ENCODE measurements at places on chromosomes 13 and 19.

GRCh38 chr13:66837246-66837645 is 392.9 kb downstream of the PCDH9 start:
- DNase-seq = no peak

GRCh38 chr19:38701455-38702063 is 42.7 kb downstream of the CAPN12 start:
- no peak for DNase-seq

DNA sequence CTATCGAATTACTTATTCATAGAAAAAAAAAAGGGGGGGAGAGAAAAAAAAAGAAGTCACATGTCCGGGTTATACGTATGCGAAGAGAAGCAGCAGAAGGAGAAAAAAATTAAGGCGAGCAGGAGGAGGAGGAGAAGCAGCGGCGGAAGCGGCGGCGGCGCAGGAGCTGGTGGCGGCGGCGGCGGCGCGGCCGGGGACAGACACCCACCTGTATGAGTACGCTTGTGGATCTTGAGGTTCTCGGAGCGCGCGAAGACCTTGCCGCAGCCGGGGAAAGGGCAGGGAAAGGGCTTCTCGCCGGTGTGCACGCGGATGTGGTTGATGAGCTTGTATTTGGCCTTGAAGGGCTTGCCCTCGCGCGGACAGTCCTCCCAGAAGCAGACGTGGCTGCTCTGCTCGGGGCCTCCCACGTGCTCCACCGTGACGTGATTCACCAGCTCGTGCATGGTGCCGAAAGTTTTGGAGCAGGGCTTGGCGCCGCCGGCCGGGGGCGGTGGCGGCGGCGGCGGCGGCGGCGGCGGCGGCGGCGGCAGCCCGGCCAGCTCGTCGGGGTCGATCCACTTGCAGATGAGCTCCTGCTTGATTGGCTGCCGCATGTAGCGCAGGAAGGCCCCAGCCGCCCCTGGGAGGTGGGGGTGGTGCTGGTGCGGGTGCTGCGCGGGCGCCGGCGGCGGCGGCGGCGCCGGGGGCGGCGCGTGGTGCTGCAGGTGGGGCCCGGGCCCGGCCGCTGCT is 1.5 kb downstream of the ZIC5 start:
- DNase-seq = peak; percentile 30

DNA sequence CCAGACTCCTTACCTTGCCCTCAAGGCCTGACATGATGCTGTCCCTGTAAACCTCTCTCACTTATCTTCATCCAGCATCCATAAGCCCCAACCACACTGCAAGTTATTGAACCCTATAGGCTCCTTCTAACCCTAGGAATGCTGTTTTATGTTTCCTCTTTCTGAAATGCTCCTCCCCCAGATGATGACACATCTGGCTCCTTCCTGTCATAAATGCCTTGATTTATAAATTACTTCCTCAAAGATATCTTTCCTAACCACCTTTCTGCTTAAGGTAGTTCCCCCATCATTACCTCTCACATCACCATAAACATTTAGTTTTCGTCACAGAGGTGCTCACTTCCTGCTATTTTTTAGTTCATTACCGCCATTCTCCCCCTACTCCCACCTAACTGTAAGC is 12.3 kb downstream of the RUBCNL start:
- DNase-seq = no peak

DNA sequence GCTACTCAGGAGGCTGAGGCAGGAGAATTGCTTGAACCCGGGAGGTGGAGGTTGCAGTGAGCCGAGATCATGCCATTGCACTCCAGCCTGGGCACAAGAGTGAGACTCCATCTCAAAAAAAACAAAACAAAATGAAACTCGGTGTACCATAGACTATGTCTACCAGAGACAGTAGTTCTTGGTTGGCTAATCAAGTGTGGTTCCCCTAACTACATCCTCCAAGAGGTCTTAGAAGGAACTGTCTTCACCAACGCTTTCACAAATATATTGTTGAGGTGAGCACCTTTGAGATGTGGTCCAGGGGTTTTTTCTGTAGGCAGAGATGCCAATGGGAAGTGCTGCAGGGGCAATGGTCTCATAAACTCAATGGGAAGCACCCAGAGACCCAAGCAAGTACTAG is 48.0 kb downstream of the RFC3 start:
- no peak for DNase-seq

- no peak for DNase-seq
Measured at GRCh38 chr13:23753458-23753857, 135.7 kb downstream of the MIPEP start.

- no peak for DNase-seq
Measured at GRCh38 chr13:48977286-48977625, 1.5 kb downstream of the FNDC3A start.

GRCh38 chr19:42281827-42282762 is 13.0 kb downstream of the CIC start:
- no peak for DNase-seq

- DNase-seq = no peak
Measured at GRCh38 chr19:19155495-19156219, 14.4 kb downstream of the MEF2B start.

DNA sequence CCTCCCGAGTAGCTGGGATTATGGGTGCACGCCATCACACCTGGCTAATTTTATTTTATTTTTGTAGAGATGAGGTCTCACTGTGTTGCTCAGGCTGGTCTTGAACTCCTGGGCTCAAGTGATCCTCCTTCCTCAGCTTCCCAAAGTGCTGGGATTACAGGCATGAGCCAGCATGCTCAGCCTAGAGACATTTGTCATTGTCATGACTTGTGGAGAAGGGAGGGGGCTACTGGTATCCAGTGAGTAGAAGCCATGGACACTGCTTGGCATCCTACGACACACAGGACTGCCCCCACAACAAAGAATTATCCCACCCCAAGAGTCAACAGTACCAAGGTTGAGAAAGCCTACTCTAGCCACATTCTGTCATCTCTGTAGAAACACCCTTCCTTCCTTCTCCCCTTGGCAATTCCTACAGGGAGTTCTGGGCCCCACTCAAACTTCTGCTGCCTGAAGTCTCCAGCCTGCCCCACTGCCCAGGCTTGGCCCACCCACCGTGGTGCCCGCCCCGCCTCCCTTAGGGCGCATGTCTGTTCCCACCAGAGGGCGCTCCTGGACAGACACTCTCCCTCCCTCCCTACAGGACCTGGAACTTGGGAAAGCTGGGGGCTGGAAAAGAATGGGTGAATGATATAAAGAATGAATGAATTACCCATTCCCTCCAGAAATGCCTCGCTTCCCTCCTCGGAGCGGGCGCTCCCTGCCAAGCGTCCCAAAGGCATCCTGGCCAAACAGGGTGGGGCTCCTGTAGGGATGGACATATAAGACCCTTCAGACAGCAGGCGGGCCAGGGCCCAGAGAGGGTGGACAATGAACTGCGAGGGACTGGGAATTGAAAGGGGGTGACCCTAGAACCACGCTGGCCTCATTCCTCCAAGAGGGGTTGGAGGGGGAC is 5.5 kb upstream of the EMP3 start:
- DNase-seq = peak; percentile 82

- no peak for DNase-seq
Measured at GRCh38 chr19:47471381-47471732, 336 bp downstream of the SLC8A2 start.

DNA sequence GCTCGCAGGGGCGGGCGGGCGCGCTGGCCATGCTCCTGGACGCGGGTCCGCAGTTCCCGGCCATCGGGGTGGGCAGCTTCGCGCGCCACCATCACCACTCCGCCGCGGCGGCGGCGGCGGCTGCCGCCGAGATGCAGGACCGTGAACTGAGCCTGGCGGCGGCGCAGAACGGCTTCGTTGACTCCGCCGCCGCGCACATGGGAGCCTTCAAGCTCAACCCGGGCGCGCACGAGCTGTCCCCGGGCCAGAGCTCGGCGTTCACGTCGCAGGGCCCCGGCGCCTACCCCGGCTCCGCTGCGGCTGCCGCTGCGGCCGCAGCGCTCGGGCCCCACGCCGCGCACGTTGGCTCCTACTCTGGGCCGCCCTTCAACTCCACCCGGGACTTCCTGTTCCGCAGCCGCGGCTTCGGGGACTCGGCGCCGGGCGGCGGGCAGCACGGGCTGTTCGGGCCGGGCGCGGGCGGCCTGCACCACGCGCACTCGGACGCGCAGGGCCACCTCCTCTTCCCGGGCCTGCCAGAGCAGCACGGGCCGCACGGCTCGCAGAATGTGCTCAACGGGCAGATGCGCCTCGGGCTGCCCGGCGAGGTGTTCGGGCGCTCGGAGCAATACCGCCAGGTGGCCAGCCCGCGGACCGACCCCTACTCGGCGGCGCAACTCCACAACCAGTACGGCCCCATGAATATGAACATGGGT is 599 bp downstream of the ZIC2 start:
- no peak for DNase-seq

GRCh38 chr19:17025991-17026658 is 485 bp downstream of the CPAMD8 start:
- no peak for DNase-seq

GRCh38 chr13:39159393-39159792 is 121.1 kb downstream of the NHLRC3 start:
- no peak for DNase-seq

GRCh38 chr13:58573743-58574142 is 942.2 kb downstream of the PCDH17 start:
- DNase-seq = no peak

- no peak for DNase-seq
Measured at GRCh38 chr13:58869566-58869965, 1238.0 kb downstream of the PCDH17 start.

DNA sequence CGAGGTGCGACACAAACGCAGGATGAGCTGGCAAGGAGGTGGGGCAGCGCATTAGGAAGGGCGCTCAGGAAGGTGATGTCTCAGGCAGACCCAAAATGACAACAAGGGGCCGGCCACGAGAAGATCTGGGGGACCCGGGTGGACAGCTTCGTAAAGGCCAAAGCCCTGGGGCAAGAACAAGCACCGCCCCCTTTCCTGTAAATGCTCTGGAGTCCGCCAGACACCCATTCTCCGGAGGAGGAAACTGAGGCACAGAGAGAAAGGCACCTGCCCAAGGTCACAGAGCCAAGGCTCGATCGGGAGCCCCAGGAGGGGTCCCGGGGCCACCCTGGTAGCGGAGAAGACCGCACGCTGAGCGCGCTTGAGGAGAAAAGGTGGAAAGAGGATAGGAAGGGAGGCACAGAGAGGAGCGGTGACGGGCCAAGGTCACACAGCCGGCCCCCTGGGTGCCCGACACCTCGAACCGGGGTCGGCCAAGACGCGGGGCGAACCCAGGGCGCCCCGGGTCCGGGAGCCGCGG is 571 bp downstream of the SAFB2 start:
- peak; percentile 20 for DNase-seq

- peak; percentile 87 for DNase-seq
Measured at GRCh38 chr13:48976576-48977285, 1.0 kb downstream of the FNDC3A start.

- no peak for DNase-seq
Measured at GRCh38 chr19:38115271-38115802, 108.7 kb downstream of the DPF1 start.

- no peak for DNase-seq
Measured at GRCh38 chr13:76778853-76779252, 107.4 kb downstream of the KCTD12 start.

GRCh38 chr19:4732680-4733114 is 9.1 kb upstream of the DPP9 start:
- DNase-seq = peak; percentile 65

- no peak for DNase-seq
Measured at GRCh38 chr13:61052175-61052574, 363.5 kb downstream of the PCDH20 start.

- DNase-seq = no peak
Measured at GRCh38 chr13:96632536-96633320, 361.5 kb downstream of the OXGR1 start.

GRCh38 chr13:99749271-99750019 is 222.1 kb downstream of the ZIC5 start:
- DNase-seq = no peak

DNA sequence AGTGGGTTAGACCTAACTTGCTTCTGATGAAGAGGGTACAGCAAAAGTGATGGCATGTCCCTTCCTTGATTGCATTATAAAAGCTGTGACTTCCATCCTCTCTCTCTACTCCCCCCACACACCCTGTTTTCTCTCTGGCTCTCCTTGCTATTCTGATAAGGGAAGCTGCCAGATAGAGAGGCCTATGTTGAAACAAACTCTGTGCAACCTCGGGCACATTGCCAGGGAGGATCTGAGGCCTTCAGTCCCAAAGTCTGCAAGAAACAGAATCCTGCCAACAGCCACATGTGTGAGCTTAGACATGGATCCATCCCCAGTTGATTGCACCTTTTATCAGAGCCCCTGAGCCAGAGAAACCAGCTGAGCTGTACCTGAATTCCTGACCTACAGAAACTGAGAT is 44.8 kb upstream of the ARGLU1 start:
- no peak for DNase-seq

DNA sequence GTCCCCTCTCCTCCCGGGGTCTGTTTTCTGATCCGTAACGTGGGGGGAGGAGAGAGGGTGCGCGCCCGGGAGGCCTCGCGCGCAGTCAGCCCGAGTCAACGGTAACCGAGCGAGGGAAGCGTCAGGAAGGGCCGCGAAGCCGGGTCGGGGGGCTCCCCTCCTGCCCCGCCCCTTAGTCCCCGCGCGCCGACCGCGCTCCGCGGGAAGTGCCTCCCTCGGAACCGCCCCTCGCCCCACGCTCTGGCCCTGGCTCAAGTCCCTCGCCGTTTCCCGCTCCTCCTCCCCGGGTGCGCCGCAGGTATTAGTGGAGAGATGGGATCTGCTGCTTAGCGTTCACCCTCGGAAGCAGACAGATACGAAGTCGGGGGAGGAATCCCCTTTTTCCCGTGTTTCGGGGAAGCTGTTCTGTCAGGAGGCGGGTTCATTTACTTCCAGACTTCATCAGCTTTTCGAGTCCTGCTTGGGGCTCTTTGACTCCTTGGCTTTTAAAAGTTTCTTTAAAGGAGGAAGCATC is 770 bp downstream of the HNRNPM start:
- DNase-seq = peak; percentile 42

- peak; percentile 63 for DNase-seq
Measured at GRCh38 chr13:109784590-109785140, 1.7 kb downstream of the IRS2 start.

GRCh38 chr19:51034704-51035103 is at the start of gene KLK12:
KLK12 (minus strand) TSS chr19:51035002; CDS start chr19:51034621, 381 bp downstream.
- DNase-seq = no peak

- DNase-seq = no peak
Measured at GRCh38 chr19:4437103-4437502, 20.5 kb downstream of the UBXN6 start.

- DNase-seq = peak; percentile 75
Measured at GRCh38 chr13:40026174-40026585, 370.7 kb downstream of the COG6 start.

GRCh38 chr19:1487576-1488281 is 2.4 kb downstream of the PCSK4 start:
- DNase-seq = no peak

DNA sequence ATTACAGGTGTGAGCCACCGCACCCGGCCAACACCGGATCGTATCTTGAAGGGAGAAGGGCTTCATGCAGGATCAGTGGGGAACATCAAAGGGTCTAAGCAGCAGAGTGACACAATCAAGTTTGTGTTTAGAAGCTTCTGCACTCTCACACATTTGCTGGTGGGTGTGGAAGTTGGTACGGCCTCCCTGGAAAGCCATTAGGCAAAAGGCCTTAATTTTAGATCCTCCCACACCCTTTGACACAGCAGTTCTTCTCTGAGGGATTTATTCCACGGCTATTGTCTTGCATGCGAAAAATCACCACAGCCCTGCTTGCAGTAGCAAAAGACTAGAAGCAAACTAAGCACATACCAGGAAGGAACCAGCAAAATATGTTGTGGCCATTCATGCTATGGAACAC is 18.3 kb upstream of the SLC1A5 start:
- no peak for DNase-seq
